Foreskin melanocyte (primary cell): ENCODE measurements at places on chromosomes 1 and 21.

DNA sequence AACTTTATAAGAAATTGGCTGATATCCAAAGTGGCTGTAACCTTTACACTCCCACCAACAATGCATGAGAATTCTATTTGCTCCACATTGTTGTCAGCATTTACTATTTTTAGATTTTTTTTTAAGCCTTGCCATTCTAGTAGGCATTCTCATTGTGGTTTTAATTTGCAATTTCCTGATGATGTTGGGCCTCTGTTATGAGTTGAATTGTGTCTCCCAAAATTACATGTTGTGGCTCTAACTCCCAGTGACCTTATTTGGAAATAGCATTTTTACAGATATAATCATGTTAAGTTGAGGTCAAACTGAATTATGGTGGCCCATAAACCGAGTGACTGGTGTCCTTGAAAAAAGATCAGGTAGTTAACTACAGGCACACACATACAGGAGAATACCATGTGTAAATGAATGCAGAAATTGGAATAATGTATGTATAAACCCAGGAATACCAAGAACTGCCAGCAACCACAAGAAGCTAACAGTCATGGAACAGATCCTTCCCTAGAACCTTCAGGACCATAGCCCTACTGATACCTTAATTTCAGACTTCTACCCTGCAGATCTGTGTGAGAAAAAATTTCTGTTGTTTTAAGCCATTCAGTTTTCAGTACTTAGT lies 348.8 kb upstream of the DAB1 start:
- no peak for DNase-seq

GRCh38 chr1:6724517-6725141 lies 23.0 kb upstream of the DNAJC11 start:
- peak; percentile 57 for DNase-seq

GRCh38 chr1:67755619-67756018 lies 70.6 kb downstream of the GADD45A start:
- no peak for DNase-seq

DNA sequence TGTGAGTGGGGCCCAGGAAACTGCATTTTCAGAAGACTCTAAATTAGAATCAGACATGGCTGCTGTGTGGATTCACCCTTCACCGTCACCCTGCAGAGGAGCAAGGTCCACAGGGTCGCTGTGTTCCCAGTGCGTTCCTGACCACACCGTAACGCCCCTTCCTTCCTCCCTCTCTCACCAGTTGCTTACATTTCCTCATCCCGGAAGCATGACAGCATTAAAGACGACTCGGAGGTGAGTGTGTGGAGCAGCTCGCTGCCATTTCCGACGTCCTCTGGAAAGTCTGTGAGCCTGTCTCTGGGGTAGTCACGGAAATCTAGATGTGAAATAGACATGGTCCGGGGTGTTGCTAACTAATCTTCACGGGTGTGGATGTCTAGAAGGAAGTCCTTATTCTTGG lies 45.9 kb downstream of the FAAP20 start:
- no peak for DNase-seq

DNA sequence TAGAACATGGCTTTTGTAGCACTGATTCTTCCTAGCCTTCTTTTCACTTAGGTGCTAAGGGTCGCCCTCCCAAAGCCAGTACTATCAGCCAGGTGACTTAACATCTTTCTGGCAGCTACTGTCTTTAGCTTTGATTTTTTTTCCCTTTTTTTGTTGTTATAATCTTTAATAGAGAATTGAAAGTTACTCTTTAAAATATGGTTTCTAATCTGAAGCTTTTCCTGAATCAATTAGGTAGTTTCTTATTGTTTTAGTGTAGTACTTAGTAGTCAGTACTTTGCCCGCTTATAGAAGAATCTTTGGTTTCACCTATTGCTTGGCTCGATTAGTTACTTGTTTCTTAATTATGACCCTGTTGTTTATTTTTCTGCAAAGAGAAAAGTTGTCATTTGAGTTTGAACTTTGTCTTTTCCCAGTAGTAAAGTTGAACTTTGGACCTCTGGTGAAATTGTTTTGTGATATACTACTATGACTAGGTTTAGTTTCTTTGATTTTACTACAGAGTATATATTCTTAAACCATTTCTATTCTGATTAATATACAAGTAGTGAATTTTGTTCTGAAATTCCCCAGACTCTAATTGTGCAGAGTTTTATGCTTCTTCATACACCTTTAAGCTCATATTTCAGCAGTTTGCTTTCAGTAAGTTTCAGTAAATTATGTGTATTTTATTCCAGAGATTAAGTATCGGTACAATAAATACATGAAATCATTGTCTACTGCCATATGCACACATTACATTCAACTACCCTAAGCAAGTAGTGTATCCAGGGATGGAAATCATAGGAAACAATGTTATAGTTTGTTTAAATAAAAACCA lies 3.9 kb downstream of the MAGI3 start:
- no peak for DNase-seq

- no peak for DNase-seq
Observed at GRCh38 chr1:54807756-54808155, 6.6 kb upstream of the TTC22 start.

DNA sequence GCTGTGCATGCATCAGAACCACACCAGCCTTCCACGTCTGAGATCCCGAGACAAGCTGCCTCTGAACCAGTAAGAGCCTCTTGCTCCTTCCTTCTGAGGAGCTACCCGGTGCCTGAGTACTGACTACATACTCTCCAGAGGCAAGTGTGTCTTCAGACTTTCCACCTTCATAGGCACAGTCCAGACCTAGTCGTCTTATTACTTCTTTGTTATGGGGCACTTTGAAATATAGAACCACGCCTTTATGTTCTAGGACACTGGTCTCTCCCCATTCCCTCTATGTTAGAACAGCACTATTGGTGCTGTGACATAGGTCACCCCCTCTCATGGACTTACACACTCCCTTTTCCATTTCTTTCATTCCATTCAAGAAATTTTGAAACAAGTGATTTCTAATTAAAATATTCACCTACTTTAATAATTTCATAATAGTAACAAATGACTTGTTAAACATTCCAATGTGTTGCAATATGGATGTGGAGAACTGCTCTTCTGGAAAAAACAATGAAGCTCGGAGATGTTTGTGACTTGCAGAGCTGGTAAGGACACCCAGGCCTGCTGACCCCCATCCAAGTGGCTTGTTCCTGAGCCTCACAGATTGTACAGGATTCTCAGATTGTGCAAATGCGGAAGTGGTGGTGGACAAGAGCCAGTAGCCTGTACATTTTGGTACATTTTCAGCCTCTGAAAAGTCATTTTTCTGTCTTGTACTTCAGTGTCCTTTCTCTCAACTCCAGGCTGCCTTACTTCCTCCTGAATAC lies 76.1 kb upstream of the SIPA1L2 start:
- no peak for DNase-seq

- no peak for DNase-seq
Observed at GRCh38 chr1:115456441-115456961, 118.5 kb upstream of the NGF start.

DNA sequence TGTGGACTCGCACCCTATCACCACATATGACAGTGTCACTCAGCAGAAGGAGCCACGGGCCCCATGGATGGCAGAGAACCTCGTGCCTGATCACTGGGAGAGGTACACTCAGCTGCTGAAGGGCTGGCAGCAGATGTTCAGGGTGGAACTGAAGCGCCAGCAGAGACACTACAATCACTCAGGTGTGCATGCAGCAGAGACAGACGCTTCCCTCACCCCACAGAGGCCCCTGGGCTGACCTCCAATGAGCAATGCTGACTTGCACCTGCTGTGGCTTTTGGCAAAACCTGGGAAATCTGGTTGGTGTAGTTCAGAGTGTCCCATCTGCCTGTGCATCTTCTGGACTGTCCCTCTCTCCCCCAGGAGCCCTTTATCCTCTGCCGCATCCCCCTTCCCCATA lies 51.9 kb downstream of the KIAA1614 start:
- DNase-seq, result no peak

DNA sequence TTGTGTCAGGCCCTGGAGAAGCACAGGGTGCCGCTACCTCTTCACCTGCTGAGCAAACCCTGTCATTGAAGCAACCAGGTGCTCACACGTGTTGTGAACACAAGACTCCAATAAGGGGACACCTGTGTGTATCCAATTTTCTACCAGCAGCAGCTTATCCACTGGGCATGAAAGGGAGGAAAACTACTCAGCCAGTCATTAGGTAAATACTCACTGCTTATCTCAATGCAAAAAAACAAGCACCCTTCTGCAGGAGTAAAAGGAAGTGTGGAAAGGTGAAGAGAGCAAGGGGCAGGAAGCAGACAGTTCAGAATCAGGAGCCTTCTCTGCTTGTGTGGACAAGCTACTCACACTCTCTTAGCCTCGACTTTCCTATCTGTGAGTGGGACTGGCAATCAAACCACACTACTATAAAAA lies 148.9 kb downstream of the ETS2 start:
- DNase-seq, result no peak

GRCh38 chr1:116991171-116991845 lies 10.3 kb upstream of the CD101 start:
- no peak for DNase-seq
